ENCODE measurements at places on chromosomes 16 and 17. TPM values are rescaled to one million over a fixed set of nuclear protein-coding genes. Genes with fewer than 3 reads are reported as not detected.

Gene WSCD1
- 24.1 TPM for total RNA-seq

- H3K27me3 ChIP-seq = peaks cover 16% of the 10 kb centered on the region
- H3K27ac ChIP-seq = no peak overlapping the region
- no peak for DNase-seq
- peaks cover 7% of the 10 kb centered on the region for H3K36me3 ChIP-seq
- H3K4me1 ChIP-seq = peaks cover 64% of the 10 kb centered on the region
These were observed 2.5 kb downstream of the ITGA3 start for GRCh38 chr17:50058296-50058953.

- peaks cover 24% of the 10 kb centered on the region for H3K27me3 ChIP-seq
- H3K36me3 ChIP-seq = peaks cover 4% of the 10 kb centered on the region
- peaks cover 34% of the 10 kb centered on the region for H3K4me1 ChIP-seq
- H3K27ac ChIP-seq = peak overlapping the region; percentile 82
- H3K4me3 ChIP-seq = peak overlapping the region; percentile 92
These were observed 424 bp downstream of the C17orf100 start for GRCh38 chr17:6651919-6652452.

- H3K27ac ChIP-seq = no peak overlapping the region
- no peaks in the 10 kb centered on the region for H3K27me3 ChIP-seq
- no peak for DNase-seq
These were observed 8.2 kb downstream of the HLF start for GRCh38 chr17:55272711-55273578.

DNA sequence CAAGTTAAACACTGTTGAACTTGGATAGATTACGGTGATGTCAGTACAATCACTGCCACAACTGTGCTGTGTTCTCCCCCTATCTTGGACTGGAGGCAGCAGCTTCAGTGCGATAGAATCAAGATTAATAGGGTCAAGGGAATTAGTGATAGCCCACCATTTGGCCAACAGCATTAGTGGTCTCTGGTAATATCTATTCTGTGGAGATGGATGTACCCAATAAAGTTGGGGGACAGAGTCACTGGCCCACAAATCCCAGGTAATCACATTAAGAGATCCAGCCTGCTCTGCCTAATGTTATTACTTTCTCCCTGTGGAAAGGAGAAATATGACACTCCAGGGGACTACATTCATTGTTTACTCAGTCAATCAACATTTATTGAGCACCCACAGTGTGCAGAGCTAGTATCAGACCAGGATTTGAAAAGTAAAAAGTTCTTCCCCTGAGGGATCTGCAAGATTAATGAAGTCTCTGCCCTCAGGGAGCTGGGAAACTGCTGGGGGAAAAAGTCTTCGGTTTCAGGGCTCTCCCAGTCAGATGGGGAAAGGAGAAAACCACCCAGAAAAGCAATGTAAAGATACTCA, 23.6 kb upstream of the ATP5MC1 start:
- no peak overlapping the region for H3K4me3 ChIP-seq
- no peaks in the 10 kb centered on the region for H3K4me1 ChIP-seq
- H3K36me3 ChIP-seq = peaks cover 3% of the 10 kb centered on the region
- DNase-seq = peak; percentile 41
- no peak overlapping the region for H3K27ac ChIP-seq
- H3K27me3 ChIP-seq = no peaks in the 10 kb centered on the region
